Hippocampal formation (tissue), 2 donors: ENCODE measurements at places on chromosomes 13 and 19.

DNA sequence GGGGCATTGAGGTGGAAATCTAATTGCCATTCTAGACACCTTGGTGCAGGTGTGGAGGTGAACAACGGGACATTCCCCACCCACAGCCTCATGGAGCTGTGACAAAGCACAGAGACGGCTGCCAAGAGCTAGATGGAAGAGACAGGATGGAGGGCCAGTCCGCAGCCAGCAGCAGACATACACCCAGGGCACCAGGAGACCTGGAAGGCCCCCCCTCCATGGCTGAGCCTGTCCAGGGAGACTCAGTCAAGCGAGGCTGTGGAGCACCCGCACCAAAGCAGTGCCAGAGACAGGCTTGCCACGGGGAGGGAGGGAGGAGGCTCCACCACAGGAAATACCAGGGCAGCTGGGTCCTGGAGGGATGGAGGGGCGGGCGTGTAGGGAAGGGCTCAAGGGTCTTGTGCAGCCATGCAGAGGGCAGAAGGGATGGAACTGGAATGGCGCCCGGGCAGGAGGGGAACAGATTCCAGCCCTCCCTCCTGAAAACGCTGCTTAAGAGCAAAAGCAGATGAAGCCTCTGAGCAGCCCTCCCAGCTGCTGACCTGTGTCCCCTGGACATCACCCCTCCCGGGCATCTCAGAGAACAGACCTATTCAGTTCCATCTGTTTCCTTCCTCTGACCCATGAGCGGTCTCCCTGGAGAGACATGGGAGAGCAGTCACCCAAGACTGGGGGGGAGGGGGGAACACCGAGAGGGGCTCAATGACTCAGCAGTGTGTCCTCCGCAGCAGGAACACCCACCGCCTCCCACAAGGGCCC, 14.4 kb downstream of the EPS15L1 start:
- no peak for DNase-seq

DNA sequence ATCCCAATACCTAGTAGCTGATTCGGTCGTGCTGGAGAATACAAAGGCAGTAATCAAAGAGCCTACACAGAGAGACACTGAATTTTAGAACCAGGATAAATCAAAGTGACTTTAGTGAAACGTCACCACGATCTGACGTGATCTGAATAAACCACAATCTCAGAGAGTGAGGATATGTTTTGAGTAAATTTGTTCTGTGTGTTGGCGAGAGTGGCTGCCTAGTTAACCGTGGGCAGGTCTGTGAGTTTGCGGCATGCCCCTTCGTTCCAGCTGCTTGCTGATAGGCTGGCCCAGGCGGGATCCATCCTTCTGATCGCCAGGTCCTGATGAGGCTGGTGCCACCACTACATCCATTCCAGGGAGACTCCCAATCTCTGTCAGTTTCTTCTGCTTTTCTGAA, 40.4 kb downstream of the LRCH1 start:
- DNase-seq = no peak

DNA sequence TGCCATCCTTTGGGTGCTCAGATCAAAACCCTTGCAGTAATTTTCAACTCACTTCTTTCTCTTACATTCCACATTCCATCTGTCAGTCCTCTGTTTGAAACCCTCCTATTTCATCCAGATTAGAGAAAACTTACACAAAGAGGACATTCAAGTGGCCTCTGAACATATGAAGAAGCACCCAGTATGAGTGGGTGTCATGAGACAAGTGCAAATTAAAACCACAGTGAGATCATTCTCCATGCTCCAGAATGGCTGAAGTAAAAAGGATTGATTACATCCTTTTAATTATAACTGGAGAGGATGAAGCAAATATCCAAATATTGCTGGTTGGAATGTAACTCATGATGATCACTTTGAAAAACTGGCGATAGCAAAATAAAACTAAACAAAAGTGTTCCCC, 96.5 kb downstream of the MIPEP start:
- no peak for DNase-seq

- DNase-seq = no peak
These were observed 57.0 kb downstream of the NUFIP1 start for GRCh38 chr13:44932171-44932849.

DNA sequence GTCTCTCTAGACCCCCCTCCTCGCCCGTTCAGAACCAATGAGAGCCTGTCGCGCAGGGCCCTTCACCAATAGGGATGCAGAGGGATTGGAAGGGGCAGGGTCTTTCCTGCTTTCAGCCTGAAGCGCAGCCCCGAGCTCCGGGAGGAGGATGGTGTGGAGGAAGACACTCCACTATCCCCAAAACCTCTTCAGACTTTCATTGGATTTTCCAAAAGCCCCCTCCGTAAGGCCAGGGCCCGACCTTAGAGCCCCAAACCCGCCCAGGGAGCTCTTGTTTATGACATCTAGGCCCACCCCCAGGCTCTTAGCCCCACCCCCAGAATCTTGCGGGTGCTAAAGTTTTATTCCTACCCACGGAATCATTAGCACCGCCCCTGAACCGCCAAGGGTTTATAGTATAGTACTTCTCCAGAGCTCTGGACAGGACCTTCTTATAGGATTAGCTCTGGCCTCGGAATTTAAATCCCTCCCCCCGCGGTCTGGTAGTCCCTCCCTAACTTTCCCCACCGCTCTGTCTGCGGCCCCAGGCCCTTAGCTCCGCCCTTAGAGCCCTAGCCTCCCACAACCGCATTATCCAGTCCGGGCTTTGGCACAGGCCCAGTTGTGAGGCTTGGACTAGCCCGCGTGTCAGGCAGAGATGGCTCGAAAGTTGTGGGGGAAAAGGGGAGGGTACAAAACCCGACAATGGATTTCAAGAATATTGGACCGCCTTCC, 6.6 kb upstream of the EML2 start:
- DNase-seq = peak; percentile 95

- no peak for DNase-seq
These were observed 37.9 kb upstream of the ISYNA1 start for GRCh38 chr19:18475762-18476331.

DNA sequence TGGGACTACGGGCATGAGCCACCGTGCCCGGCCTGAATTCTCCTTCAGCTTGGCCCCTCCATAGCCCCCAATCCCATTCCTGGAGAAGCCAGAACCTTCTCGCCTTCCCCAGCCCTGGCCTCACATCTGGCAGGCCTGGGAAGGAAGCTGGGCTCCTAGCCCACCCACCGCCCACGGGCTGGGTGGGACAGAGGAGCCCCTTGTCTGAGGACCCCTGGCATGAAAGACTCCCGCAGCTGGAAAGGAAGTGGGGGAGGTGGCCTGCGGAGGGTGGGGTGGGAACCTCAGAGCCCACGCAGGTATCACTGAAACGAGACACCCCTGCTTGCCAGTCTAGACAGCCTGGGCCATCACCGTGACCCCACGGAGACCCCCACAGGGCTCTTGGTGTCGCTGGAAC, 7.7 kb upstream of the NANOS3 start:
- no peak for DNase-seq

DNA sequence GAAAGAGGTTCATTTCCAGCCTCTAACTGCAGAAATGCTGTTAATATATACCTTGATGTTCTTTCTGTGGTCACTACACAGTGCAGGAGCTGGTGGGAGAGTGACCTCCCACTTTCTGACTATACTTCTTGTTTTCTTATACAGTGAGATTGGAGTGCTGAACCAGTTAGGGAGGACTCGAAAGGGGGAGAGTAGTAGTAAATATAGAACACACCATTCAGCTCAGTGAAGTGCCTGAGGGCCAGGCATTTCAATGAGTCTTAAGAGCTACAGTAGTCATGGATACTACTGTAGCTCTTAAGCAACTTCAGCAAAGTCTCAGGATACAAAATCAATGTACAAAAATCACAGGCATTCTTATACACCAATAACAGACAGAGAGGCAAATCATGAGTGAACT, 372.9 kb downstream of the MTUS2 start:
- DNase-seq = no peak
